ENCODE measurements at places on chromosomes 3 and 15.

DNA sequence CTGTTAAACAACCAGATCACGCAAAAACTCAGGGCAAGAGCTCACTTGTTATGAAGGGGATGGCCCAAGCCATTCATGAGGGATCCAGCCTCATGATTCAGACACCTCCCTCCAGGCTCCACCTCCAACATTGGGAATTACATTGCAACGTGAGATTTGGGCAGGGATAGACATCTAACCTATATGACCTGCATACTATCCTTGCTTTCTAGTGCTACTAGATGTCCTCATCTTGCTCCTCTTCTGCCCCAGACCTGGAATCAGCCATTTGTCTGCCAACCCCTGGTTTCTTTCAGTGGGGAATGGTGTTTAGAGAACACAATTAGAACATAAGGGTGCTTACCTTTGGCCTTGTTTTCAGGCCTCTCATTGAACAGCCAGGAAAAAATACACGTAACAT is 63.2 kb downstream of the RPN1 start:
- no peak for DNase-seq

DNA sequence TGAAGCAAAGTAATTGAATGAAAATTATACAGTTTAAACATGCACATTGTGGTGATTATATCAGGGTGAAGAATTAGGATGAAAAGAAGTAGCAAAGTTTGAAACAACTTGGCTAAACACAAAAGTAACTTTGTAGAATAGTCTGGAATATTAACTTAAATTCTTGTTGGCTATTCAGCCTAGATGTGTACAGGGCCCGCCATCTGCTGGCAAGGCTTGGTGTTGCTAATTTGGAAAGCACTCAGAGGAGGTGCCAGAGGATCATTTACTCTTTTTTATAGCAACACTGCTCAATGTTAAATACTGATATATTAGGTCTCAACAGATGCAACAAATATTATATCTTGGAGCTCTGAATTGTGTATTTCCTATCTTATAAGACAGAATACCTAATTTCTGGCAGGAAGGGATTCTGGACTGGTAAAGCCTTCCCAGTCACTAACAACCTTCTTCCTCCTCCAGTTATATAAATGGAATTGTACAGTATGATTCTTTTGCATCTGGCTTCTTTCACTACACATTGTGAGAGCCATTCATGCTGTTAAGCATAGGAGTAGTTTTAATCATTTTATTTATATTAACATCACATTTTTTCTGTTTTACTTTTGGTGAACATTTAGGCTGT is 36.1 kb downstream of the TTC23 start:
- peak; percentile 69 for DNase-seq

GRCh38 chr3:179015551-179016020 is 56.0 kb downstream of the ZMAT3 start:
- peak; percentile 79 for DNase-seq

GRCh38 chr15:77659350-77660321 is 26.9 kb upstream of the LINGO1 start:
- DNase-seq, result peak; percentile 42

GRCh38 chr3:35492841-35493240 is 146.5 kb upstream of the ARPP21 start:
- DNase-seq, result no peak

DNA sequence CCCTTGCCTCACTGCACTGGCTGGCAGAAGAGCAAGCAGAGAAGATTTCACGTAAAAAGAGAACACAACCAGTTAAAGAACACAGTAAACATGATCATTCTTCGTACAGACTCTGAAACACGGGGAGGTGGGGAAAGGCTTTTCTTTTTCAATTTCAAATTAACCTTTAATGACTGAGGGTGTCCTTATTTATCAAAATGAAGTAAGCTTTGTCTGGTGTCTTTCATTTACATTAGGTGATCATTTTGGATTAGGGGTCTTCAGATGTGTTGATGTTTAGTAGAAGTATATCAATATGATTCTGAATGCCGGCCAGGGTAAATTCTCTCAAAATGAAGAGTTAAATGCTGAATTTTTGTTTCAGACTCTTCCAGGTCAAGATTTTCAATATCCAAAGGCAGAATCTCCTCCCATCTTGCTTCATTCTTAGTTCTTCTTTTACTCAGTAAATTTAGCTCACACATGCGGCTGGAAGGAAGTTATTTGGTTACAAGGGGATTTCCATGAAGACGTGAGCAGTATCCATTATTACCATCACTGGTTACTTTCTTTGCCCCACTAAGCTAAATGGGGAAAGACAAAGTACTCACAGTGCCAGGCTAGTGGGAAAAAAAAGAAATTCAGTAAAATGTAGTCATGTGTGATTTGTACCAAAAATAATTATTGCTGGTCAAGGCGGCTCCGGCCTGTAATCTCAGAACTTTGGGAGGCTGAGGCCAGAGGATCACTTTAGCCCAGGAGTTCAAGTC is 272.2 kb upstream of the NR2F2 start:
- no peak for DNase-seq

DNA sequence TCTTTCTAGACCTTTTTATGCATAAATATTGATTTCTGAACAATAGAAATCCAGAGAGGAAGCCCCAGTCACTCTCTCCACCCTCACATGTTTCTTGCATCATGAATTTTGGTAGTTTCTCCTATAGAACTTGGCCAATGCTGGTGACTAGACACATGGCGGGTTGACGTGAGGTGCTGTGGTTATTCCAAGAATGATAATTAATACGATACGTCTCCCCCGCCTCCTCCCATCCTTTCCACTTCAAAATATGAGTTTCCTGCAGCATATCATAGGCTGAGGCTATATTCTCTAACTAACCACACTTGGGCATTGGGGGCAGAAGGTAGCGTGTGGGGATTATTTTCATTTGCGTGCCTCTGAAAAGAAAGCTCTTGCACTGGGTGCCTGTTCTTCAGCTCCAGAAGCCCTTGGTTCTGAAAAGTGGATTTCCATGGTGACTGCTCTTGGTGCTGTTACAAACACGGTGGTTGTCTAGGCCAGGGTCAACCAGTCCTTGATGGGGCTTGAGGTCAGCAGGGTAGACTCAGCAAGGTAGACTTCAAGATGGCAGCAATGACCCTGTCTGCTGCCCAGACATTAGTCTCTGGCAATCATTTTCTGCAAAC is 5.3 kb downstream of the TNFSF10 start:
- DNase-seq, result peak; percentile 32

DNA sequence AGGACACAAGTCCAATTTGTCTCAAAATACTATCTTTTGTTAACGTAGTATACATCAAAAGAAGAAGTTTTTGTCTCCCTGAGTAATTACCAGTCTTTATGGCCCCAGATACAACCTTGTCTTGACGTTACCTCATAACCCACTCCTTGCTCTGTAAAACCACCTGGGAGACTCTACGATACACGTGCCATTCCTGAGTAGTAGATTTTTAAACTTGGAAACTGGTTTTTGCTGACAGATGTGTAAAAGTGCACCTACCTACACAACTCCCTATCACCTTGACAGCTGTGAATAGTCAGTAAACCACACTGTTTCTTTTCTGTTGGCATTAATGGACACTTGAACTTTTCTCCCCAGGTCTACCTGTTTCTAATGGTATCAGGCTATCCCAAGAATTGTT is 51.7 kb upstream of the RARB start:
- DNase-seq, result no peak

GRCh38 chr3:48409291-48410201 is 20.3 kb downstream of the PLXNB1 start:
- no peak for DNase-seq

DNA sequence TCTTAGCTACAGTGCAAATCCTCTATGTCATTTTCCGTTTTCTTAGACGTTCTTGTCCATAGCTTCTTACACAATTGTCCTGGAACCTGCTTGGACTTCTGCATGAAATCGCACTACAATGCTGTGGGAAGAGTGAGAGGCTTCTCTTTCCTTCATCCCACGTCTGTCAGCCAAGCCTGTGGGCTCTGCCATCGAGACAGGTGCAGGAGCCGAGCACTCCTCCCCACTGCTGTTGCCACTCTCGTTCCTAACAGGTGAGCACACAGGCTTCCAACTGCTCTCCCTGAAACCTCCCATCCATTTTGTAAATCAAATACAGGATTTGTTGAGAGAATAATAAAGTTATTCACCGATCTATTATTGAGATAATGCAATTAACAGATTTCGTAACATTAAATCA is 23.5 kb downstream of the ZXDC start:
- no peak for DNase-seq

DNA sequence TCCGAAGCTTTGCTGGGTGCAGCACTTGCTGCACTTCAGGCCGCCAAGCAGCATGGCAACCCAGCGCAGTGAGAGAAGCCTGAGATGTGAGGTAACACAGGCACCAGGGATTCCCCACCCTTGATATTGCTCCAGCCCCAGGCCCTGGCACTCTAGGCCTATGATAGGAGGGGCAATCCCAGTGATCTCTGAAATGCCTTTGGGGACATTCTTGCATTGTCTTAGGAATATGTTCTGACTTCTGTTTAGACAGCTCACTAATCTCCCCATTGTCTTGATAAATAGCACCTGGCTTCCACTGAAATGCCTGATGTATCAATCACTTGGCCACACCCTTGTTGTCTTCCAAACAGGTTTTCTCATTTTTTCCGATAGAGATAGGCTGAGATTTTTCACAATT is 102.8 kb downstream of the SOX14 start:
- DNase-seq, result no peak

DNA sequence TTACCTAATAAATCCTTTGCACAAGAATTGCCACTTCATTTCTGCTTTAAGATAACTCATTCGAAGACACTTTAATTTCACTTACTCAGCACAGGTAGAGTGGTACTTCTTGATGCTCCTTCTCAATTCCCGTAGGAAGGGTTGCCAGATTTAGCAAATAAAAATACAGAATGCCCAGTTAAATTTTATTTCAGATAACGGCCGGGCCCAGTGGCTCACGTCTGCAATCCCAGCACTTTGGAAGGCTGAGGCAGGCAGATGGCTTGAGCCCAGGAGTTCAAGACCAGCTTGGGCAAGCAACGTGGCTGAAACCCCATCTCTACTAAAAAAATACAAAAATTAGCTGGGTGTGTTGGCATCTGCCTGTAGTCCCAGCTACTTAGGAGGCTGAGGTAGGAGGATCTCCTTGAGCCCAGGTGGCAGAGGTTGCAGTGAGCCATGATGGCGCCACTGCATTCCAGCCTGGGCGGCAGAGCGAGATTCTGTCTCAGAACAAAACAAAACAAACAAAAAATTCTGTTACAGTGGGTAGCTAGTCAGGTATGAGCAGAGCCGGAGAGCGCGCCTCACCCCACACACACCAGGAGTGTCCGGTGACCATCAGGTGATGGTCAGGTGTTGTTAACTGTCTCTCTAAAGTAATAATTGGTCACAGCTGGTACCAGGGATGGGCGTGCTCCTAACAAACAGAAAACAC is 92.8 kb downstream of the DNAH12 start:
- no peak for DNase-seq

GRCh38 chr3:120681506-120682038 is 467 bp downstream of the HGD start:
- no peak for DNase-seq

DNA sequence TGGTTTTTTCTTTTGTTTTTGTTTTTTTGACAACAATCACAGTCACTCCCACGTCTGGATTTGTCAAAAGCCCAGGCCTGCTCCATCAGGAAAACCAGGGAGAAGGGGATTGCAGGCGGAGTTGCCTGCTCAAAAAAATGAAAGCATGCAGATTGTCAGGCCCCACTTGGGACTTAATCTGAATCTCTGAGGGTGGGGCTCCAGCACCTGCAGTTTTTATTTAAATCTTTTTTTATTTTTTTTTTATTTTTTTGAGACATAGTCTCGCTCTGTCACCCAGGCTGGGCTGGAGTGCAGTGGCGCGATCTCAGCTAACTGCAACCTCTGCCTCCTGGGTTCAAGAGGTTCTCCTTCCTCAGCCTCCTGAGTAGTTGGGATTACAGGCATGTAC is 140.9 kb downstream of the FOXP1 start:
- DNase-seq, result no peak

- DNase-seq, result no peak
Measured at GRCh38 chr3:53944028-53944427, 52.4 kb upstream of the SELENOK start.

DNA sequence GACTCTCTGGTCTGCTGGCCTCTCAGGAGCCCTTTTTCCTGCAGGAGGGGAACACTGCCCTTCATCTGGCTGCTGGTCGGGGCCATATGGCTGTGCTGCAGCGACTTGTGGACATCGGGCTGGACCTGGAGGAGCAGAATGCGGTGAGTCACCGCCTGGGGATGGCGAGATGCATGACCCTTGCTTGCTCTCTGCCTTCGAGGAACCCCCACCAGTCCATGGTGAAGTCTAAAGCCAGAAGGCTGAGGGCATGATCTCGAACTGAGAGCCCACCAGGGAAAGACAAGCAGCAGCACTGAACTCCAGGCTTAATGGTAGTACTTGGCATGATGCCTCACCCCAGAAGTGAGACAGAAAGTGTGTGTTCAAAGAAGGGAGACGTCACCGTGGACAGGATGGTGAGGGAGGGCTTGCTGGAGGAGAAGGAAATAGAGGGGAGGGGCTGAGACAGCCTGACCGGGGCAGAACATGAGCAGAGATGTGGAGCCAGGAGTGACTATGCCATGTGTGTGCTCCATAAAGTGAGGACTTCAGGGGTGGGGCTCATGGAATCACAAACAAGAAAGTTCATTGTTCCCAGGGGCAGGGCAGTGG is 19.2 kb downstream of the ANKDD1A start:
- peak; percentile 16 for DNase-seq

GRCh38 chr3:115760716-115761115 is 137.4 kb downstream of the GAP43 start:
- no peak for DNase-seq

DNA sequence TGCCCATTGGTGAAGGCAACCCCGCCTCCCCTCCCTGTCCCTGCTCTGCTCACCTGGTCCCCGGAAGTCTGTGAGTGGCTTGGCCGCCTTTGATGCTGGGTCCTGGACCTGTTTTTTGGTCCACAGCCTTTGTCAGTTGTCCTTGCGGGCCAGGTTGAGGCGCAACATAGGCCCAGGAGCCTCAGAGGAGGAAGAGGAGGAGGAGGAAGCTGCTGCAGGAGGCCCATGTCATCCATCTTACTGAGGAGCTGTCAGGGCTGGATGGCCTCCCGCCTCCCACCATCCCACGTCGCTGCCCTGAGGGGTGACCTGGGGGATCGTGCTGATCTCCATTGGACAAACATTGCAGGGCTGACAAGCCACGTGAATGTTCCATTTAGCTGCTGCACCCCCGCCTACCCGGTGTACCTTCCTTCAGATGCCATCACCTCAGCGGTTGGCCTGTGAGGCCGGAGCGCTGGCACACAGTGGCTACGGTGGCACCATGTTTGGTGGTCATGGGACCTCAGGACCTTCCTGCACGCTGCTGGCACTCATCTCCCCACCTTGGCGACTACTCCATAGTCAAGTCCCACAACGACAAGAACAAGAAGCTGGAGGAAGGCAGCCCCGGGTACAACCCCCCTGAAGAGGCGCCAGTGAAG is 106.3 kb downstream of the SMAD6 start:
- no peak for DNase-seq

- DNase-seq, result no peak
Measured at GRCh38 chr3:155843569-155843968, 10.7 kb downstream of the SLC33A1 start.

- no peak for DNase-seq
Measured at GRCh38 chr3:167872032-167872431, 136.5 kb downstream of the SERPINI1 start.

GRCh38 chr3:156551746-156552145 is 3.2 kb downstream of the SSR3 start:
- peak; percentile 91 for DNase-seq

All from AG10803 (cell line).